ENCODE measurements at places on chromosomes 4 and X. TPM values are rescaled to one million over a fixed set of nuclear protein-coding genes. Genes with fewer than 3 reads are reported as not detected.

NEIL3 gene
- total RNA-seq, result 1.7 TPM

FAM133A gene
- total RNA-seq, result 0.31 TPM

MAGEB10 gene
- not detected for total RNA-seq

TMEM150C gene
- 10.5 TPM for total RNA-seq

DGAT2L6 gene
- total RNA-seq, result not detected

HPGDS gene
- total RNA-seq, result 0.33 TPM

SERTM2 gene
- 0.92 TPM for total RNA-seq

SLITRK2 gene
- 0.10 TPM for total RNA-seq

TBX22 gene
- total RNA-seq, result 0.36 TPM

SHROOM4 gene
- 35.8 TPM for total RNA-seq

MAGEB4 gene
- not detected for total RNA-seq

UGT2A1 gene
- not detected for total RNA-seq

TXLNG gene
- total RNA-seq, result 6.6 TPM

USP11 gene
- 72.5 TPM for total RNA-seq

TMEM271 gene
- total RNA-seq, result not detected

PITX2 gene
- total RNA-seq, result 11.9 TPM

BEX1 gene
- total RNA-seq, result 60.3 TPM

NPY1R gene
- 2.6 TPM for total RNA-seq

NIPAL1 gene
- 2.0 TPM for total RNA-seq

GAGE2A gene
- not detected for total RNA-seq

PALLD gene
- total RNA-seq, result 16.4 TPM

MAGEA10 gene
- total RNA-seq, result not detected

RTL5 gene
- 8.5 TPM for total RNA-seq

PNMA6F gene
- total RNA-seq, result not detected

HTN1 gene
- total RNA-seq, result not detected

MAGED4 gene
- 111 TPM for total RNA-seq

TNMD gene
- not detected for total RNA-seq

DAPP1 gene
- total RNA-seq, result not detected

PFKFB1 gene
- total RNA-seq, result 0.49 TPM

SMIM43 gene
- total RNA-seq, result 19.8 TPM

GK gene
- 2.4 TPM for total RNA-seq

DCAF8L2 gene
- 0.62 TPM for total RNA-seq

HTR2C gene
- total RNA-seq, result 0.10 TPM

FGFBP2 gene
- total RNA-seq, result not detected

MTNR1A gene
- total RNA-seq, result not detected

BMX gene
- 0.74 TPM for total RNA-seq

Measured in endothelial cell (in vitro differentiated cells).